Osteocyte (in vitro differentiated cells): ENCODE measurements at places on chromosomes 7 and 10.

DNA sequence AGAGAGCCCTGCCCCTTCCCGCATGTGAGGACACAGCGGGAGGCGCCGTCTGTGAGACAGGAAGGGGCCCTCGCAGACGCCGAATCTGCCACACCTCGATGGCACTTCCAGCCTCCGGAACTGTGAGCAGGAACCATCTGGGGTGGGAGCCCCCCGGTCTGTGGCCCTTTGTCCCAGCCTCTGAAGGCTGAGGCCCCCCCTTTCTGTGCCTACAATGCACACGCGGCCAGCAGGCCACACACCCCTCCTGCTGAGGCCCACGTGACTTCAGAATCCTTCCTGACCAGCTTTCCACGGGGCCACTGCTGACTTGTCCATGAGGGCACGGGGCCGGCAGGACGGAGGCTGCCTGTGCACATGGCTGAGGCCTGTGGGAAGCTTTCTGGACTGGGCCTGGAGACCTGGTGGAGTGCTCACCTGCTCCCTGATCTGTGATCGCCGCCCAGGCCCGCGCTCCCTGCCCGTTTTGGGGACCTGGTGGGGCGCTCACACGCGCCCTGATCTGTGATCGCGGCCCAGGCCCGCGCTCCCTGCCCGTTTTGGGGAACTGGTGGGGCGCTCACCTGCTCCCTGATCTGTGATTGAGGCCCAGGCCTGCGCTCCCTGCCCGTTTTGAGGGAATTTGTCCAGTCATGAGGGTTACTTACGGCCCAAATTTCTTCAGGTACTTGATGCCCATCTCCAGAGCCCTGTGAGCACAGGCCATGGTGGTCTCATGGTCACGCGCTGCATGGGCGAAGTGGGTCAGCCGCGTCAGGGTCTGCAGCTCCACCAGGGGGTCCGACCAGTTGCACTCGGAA is 34.3 kb downstream of the CFAP46 start:
- DNase-seq = no peak

- DNase-seq = no peak
These were observed 15.7 kb downstream of the PRKCQ start for GRCh38 chr10:6564367-6564766.

- no peak for DNase-seq
These were observed 352.2 kb downstream of the TFEC start for GRCh38 chr7:115678086-115678982.

DNA sequence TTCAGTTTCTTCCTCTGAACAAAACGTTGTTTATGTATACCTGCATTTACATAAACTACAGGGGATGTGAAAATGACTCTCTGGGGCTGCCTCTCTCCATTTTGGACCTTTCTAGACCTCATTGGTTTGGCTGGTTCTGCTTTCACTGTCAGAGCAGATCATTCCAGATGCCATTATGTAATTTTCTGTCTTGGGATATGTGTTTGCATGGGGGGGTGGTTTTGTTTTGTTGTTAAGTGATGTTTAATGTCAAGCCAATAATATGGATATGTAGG is 172.4 kb downstream of the LRRC4 start:
- DNase-seq = no peak

DNA sequence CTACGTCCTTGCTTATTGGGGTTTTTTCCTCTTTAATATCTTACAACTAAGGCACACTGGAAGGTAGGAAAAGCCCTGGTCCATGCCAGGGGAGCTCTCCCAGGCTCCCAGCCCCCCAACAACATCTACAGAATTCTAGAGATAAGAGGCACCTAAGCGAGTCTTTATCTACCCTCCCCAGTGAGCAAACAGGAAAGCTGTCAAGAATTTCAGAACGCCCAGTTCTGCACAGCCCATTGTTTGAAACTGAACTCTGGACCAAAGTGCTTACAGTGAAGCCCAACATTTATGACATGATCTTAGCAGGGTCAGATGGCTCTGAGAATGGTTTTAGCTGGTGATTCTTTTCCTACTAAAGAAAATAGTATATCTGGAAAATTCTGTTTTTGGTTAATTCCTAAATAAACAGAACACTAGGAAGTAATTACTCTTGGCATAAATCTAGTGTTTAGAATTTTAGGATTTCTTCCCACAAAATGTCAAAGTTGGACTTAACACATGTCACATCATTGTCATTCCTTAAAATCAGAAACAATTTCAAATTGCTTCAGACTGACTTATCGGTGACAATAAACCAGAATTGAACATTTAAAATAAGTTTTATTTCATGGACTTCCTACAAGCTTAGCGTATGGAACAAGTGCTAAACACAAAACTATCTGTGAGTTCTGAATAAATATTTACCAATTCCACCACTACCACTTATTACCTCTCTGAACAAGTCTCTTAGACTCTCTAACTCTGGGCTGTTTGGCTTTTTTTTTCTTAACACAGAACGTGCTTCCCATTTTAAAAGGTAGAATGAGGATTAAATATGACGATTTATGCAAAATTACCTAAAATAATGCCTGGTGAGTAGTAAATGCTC is 31.3 kb upstream of the RNF32 start:
- DNase-seq = no peak
